ENCODE measurements at places on chromosomes 6 and 20.

- DNase-seq = no peak
Observed at GRCh38 chr20:46809706-46810360, 84.8 kb upstream of the EYA2 start.

DNA sequence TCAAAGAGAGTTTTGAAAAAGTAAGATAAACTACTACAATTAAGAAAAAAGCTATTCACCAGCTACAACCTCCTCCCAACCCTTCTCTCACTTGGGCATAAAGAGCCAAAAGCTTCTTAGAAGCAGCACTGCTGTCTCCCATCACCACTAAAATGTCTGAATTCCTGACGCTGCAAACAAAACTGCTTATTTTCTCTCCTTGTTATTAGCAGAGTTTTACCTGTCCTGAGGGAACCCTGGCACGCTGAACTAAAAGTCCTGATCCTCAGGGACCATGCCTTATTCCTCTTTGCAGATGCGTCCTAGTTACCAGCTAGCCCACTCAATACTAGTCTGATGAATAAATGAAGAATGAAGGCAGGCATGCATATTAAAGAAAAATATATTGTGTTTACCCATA, 1.1 kb downstream of the HACE1 start:
- DNase-seq = no peak

DNA sequence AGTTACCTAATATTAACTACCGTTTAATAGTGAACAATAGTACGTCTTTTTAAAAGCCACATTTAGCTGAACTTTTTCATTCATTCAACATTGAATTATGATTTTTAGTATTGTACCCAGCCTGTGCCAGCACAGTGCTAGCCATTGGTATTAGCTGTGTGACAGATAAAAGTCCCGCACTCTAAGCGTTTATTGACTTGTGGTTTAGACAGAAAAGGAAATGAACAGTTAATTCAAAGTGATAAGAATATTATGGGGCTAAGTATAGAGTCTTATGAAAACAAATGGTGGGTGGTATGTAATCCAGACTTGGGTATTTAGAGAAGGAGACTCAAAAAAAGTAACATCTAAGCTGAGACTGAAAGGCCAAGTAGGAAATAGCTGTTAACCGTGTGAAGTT, 202.3 kb downstream of the RPS12 start:
- DNase-seq = no peak

- no peak for DNase-seq
Observed at GRCh38 chr6:100862063-100862462, 19.1 kb downstream of the ASCC3 start.

GRCh38 chr6:145756170-145756662, 20.9 kb upstream of the EPM2A start:
- no peak for DNase-seq

DNA sequence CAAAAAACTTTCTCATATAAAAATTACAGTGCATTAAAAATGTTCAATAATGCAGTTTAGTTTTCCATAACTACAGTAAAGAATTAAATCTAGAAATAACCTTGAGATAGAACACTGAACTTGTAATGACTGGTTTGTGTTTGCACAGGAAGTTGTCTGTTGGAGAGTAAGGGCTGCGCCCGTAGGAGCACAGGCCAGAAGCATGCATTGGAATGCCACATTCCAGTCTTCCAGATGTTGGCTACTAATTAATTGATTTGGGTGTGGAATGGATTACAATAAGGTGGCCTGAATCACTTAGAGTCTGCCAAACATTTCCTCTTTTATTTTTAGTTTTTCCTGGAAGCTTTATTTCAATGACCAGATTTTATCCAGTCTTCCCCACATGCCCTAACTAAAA, 582.6 kb upstream of the MMS22L start:
- DNase-seq = no peak

DNA sequence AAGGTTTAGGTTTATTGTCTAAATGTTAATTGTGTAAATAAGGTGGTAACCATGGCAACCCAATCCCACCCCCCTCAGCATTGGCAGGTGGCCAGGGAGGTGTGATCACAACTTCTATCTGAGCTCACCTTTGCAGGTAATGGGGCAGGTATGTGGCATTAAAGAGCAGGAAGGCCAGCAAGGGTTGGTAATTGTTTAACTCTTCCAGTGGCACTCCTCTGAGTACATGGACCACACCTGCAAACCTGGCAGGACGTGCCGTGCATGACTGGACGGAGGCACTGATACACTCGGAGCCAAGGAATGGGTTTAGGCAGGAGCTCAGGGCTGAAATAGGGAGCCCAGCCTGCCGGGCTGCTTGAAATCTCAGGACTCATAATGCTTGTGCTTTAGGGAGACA, 107.0 kb upstream of the BMP2 start:
- no peak for DNase-seq

- DNase-seq = no peak
Observed at GRCh38 chr6:166693880-166694279, 66.8 kb upstream of the RPS6KA2 start.

GRCh38 chr20:57496592-57496991, 28.3 kb downstream of the CTCFL start:
- DNase-seq = no peak
